Stimulated activated CD8-positive, alpha-beta memory T cell treated with anti-CD3 and anti-CD28 coated beads, Interleukin-2, amount 100 ng/mL, for 1 hour (primary cell): ENCODE measurements at places on chromosomes 16 and 17.

DNA sequence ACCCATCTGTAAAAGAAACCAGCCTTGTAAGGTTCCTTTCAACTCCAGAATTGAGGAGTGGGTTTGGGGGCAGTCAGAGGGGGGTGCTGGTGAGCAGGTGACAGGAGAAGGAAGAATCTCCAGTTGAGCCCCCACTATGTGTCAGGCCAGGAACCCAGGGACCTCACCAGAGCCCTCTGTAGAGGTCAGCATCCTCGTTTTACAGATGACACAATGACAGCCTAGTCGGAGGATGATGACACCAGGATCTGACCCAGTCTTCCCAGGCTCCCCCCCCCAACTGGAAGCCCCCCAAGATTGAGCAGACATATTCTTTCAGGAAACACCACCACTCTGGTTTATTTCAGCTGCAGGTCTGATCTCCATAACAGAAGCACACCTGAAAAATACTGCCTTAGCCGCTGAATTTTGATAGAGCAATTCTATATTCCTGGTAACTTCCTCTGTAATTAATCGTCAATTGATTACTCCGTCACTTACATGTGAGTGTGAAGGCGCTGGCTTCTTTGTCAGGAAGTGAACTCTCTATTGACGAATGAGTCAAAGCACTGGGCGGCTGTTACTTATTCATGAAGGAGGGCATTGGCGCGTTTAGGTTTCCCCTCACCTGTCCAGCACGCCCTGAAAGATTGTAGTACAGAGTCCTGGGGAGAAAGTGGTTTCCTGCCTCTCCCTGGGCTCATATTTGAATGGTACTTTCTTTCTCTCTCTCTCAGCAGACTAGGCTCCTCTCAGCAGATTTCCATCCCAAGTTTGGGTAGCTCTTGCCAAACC is 21.2 kb downstream of the SOCS3 start:
- DNase-seq, result no peak

DNA sequence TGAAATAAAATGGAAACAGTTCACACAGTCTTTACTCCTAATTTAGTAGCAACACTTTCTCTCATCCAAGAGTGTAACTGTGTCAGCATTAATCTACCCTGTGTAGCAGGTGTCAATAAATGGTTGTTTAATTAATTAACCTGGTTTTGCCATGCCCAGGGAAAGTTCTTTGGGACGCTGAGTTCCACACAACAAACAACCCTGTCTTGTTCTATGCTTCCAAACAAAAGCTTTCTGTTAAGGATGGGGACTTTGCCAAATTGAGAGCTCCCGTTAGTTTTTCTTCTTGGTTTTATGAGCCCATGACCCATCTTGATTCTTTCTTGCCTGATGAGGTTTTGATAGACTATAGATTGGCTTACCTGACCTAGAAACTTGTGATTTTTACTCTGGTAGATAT is 530.1 kb downstream of the KCNJ2 start:
- DNase-seq, result no peak

DNA sequence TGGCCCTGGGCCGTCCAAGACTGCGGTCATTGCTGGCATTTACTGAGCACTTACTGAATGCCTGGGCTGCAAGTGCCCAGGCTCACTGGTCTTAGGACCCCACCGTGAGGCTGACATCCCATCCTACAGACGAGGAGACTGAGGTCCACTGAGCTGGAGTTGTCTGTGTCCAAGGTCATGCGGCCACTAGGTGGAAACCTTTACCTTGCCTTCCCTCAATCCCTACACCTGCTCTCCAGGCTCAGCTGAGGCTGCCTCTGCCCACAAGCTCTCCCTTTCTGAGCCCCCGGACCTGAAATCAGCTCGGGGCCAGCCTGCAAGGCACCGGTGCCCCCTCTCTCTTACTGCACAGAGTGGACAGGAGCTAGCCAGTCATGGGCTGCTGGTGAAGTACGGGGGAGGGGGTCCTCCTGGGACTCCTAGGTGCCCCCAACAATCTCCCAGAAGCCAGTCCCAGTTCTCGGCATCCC is 1.5 kb downstream of the CASKIN1 start:
- no peak for DNase-seq

DNA sequence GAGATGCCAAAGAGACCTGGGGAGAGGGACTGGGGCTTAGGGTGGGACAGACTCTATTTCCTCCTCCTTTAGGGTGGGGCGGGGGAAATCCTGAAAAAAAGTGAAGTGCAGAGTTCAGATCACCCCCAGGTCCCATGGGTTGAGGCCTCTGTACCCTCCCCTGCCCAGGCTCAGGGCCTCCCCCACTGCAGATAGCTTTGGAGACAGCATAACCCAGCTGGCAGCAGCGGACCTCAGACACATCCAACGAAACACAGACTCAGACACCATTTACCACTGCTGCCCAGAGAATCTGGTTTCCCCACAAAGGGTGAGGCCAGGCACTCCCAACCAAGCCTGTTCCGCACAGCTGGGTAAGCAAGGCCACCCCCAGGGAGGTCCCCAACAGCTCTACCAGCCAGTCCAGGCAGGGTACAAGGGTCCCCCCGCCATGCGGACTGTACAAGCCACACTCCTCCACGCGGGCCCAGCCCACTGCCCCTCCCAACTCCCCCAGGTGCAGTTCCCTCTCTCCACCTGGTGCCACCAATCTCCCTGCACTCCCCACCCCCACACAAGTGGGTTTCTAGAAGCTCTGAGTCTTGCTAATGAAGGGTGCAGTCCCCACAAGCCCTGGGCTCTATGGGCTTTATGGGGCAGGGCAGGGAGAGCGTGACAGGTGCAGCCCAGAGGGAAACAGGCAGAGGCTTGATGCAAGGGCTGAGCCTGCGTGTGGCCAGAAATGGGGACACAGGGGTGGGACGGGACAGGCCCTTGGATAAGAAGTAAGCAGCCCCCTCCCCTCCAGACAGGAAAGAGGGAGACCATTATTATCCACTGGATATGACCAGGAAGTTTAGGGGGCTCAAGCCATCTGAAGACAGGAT is 8.9 kb downstream of the RHBDF2 start:
- no peak for DNase-seq

GRCh38 chr16:81004646-81005353 is 1.9 kb downstream of the CMC2 start:
- DNase-seq, result no peak

DNA sequence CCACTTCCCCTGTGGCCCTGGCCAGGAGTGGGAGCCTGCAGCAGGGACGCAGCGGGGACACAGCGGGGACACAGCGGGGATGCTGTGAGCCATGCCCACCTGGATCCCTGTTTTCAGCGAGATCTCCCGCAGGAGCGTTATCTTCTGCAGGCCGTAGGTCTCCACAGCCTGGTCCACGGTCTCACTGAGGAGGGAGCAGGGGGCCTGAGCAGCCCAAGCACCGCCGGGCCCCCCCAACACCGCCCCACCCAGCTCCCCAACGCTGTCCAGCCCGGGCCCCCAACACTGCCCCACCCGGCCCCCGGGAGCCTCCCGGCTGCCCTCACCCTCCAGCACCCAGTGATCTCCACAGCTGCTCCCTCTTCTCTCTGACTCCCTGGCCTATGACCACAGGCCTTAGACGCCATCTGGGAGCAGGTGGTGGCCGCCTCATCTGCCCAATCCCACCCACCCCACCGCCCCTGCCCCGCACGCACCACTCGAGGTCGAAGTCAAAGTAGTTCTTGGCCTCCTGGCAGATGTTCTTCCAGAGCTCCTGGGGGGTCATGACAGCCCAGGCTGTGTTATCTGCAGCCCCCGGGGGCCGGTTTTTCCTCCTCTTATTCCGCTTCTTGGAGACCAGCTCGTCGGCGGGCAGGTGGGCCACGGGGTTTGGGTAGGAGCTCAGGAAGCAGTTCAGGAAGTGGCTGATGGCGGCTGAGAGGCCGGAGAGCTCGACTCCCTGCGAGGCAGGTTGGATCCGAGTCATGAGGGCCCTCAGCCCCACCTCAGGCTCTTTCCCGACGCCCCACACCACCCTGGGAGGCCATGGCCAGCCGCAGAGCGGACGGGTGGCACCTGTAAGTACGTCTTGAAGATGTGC is 17.0 kb downstream of the CLUH start:
- no peak for DNase-seq
